ENCODE measurements at places on chromosomes 6 and 20.
A peak's percentile ranks its signal among the peaks of the same experiment; 100 is the strongest.

DNA sequence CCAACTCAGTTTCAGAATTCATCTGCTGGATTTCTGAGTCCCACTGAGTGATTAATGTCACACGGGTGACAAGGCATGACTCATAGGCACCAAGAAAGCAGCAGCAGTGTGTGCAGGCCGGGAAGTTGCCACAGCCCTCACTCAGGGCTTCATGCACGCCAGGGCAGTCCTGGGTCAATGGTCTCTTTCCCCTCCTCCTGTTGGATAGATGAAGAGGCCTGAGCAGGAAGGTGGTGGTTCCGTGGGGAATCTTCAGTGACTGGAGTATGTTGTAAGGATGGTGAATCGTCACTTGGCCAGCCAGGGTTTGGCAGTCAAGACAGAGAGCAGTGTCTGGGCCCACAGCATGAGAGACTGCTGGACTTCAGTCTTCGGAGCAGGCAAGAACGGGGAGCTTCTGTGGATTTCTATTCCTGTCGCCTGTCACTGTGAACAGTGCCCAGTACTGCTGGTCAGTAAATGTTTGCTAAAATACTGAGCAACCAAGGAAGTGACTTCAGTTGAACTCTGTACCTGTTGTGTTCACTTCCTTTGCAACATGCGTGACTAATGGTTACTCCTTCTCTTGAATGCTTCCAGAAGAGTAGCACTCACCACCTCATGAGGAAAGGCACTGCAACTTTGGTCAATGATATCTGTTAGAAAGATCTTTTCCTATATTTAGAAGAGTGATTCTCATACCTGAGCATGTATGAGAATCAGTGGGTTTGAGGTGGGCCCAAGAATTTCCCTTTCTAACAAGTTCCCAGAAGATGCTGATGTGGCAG, 62.0 kb upstream of the CD93 start:
- peak; percentile 80 for DNase-seq

DNA sequence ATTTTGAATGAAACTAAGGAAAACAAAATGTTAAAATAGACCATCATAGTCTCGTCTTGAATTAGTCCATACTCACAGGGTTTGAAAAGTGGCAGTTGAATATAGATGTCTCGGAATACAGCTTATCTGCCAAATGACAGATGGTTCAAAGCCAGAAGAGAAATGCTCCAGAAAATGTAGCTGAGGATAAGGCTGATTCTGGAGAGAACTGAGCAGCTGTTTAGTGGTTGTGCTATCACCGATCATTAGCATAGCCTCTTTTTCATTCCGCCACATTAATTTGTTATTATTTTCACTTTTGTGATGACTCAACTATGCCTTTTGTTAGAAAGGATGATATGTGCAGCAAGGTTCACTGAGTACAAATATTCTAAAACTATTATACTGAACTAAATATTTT, 390.2 kb upstream of the MAN1A1 start:
- DNase-seq: no peak

- peak; percentile 19 for DNase-seq
These were observed 98.9 kb downstream of the TBC1D7 start for GRCh38 chr6:13229205-13230085.

DNA sequence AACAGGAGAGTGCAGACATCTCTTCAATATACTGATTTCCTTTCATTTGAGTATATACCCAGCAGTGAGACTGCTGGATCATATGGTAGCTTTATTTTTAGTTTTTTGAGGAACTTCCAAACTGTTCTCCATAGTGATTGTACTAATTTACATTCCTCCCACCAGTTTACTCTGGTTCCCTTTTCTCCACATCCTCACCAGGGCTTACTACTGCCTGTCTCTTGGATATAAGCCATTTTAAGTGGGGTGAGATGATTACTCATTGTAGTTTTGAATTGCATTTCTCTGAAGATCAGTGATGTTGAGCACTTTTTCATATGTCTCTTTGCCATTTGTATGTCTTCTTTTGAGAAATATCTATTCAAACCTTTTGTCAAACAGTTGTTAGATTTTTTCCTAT, 64.9 kb upstream of the HMGCLL1 start:
- DNase-seq: no peak

DNA sequence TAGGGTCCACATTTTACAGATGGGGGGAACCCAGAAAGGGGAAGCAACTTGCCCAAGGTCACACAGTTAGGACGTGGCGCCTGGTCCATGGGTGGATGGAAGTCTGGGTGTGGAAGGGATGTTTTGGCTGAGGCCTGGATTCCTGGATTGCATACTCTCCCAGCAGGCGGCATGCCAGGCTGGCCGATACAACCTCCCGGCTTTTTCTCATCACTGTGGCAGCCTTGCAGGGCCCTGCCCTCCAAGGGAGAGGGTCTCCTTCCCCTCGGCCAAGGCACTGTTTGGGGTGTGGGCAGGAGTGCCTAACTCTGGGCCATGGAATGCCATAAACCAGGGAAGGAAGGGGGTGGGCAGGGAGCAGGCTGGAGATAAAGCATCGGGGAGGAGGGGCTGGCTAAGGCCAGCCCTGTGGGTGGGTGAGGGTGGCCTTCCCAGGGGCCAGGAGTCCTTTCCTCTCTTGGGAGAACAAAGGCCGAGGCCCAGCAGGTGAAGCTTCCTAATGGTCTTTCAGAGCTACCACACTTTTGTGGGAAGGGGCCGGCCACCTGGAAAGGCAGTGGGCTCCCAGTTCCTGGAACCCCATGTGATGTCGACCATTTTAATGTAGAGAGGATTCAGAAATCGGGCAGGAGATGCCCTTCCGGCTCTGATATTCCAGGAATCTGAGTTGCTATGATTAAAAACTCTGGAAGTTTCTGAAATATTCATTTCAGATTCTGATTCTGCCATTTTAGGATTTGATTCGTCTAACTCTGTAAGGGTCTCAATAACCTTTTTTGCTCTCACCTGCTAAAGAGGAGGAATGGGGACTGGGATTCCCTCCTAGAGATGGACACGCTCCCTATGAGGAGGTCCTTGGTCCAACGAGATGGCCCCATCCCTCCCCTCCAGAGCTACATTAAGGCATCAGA, 4.2 kb downstream of the FOXS1 start:
- DNase-seq: no peak

DNA sequence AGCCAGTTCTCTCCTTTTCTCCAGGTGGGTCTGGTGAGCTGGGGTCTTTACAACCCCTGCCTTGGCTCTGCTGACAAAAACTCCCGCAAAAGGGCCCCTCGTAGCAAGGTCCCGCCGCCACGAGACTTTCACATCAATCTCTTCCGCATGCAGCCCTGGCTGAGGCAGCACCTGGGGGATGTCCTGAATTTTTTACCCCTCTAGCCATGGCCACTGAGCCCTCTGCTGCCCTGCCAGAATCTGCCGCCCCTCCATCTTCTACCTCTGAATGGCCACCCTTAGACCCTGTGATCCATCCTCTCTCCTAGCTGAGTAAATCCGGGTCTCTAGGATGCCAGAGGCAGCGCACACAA, 765 bp upstream of the CFB start:
- DNase-seq: no peak

GRCh38 chr6:122154912-122155575, 244.4 kb upstream of the HSF2 start:
- no peak for DNase-seq

DNA sequence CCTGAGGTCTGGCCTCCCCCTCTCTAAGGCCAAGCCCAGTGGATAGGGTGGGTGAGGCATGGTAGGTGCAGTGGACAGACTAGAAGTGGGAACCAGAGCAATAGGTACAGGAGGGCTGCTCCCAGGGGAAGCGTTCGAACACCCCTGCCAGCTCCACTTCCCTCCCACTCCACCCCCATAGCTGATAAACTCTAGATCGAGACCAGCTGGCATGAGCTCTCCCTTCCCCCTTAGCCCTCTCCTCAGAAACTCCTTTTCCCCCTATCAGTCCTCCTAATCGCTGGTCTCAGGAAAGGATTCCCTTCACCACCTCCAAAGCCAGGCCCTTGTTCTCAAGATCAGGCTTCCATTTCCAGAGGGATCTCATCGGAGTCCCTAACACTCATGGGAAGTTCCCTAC, 6.0 kb upstream of the FAM83C start:
- no peak for DNase-seq

- no peak for DNase-seq
These were observed 238.1 kb upstream of the TAB2 start for GRCh38 chr6:149079456-149079855.

Measured in CD4-positive, alpha-beta T cell treated with Interleukin-1 beta for 1 hour (primary cell).